NCI-H460 (cell line): ENCODE measurements at places on chromosomes 2 and 18.

DNA sequence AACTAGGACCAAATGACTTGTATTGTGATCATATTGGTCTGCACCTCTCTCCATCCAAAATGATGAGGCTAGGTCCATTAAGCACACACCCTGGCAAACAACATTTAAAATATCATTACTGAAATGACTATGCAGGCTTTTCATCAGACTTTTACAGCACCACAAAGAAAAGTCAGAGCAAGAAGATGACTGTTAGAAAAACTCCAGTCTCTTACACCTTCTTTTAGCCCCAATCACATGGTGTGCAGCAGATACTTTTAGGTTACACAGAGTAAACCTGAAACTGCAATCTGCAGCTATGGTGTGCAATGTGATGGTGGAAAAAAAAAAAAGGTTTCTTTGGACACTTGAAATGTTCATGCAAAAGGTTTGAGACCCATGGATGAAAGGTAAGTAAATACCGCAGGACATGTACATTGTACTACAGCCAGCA, 5.4 kb upstream of the POLI start:
- DNase-seq = no peak

- DNase-seq = no peak
These were observed 33.0 kb upstream of the ODC1 start for GRCh38 chr2:10481055-10481665.

DNA sequence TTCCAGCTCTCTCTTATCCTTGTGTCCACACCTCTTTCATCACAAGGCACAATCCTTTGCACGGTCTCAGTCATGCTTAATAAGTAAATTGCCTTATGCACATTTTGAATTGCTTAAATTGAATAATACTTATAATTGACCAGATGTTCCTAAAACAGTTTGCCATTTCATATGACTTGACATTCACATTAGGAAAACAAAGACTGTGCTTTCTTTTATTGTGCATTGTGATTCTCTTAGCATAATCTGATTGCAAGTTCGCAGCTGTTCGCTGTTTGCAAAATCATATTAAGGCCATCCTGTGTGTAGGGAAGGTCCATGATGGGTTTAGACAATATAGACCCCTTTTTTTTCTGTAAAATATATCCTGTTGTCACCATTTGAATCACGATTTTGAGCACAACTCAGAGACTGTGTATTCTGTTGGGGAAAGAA, 75.6 kb downstream of the RNF144A start:
- no peak for DNase-seq

DNA sequence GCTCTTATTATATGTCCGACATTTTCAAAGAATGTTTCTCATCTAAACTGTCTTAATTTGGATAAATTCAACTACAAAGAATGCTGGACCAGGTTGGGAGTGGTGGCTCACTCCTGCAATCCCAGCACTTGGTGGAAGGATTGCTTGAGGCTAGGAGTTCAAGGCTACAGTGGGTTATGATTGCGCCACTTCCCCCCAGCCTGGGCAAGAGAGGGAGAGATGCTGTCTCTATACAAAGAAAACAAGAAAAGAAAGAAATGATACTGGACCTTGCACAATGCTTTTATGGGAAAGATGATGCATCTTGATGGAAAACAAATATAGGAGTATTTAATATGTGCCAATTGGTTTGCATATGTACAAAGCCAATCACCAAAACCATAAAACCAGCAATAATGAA, 296.7 kb downstream of the LPIN1 start:
- no peak for DNase-seq

DNA sequence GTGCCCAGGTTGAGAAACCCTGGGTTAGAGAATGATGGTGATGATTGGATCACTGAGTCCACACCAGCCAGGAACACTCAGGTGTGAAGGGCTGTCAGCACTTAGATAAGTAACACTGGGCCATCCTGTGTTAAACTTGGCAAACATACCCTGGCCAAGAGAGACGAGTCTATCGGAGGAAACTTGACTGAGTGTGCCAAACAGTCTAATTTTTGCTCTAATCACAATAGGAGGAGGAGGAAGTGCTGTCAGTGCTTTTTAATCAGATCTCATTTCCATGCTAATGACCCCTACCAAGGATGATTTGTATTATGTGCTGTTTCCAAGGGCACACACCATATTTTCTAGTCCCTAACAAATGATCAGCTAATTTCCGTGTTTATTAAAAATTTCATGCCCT, 63.8 kb upstream of the SEC11C start:
- DNase-seq = no peak

- DNase-seq = no peak
These were observed 218.3 kb upstream of the SMAD7 start for GRCh38 chr18:49169037-49169521.

- DNase-seq = no peak
These were observed 367.6 kb downstream of the RND3 start for GRCh38 chr2:150119819-150120218.

- no peak for DNase-seq
These were observed 1711.4 kb upstream of the PIK3C3 start for GRCh38 chr18:40243607-40244006.

- DNase-seq = no peak
These were observed 31.7 kb upstream of the SELENOI start for GRCh38 chr2:26314243-26314642.

GRCh38 chr18:26574958-26575864, 26.9 kb upstream of the KCTD1 start:
- peak; percentile 23 for DNase-seq

- DNase-seq = no peak
These were observed 202.4 kb downstream of the SLC4A3 start for GRCh38 chr2:219829667-219830352.

- peak; percentile 74 for DNase-seq
These were observed 5.4 kb upstream of the ITGB6 start for GRCh38 chr2:160205505-160205904.

- DNase-seq = no peak
These were observed 398.2 kb downstream of the ADCYAP1 start for GRCh38 chr18:1302861-1303260.

DNA sequence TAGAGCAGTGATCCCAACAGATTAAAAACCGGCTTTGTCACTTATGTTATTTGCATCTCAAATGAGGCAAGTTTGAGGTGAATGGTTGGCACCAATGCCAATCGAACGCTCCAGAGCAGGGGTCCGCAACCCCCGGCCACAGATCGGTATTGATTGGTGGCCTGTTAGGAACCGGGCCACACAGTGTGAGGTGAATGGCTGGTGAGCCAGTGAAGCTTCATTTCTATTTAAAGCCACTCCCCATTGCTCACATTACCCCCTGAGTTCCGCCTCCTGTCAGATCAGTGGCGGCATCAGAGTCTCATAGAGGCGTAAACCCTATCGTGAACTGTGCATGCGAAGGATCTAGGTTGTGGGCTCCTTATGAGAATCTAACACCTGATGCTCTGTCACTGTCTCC, 132.0 kb downstream of the TMEM182 start:
- no peak for DNase-seq

DNA sequence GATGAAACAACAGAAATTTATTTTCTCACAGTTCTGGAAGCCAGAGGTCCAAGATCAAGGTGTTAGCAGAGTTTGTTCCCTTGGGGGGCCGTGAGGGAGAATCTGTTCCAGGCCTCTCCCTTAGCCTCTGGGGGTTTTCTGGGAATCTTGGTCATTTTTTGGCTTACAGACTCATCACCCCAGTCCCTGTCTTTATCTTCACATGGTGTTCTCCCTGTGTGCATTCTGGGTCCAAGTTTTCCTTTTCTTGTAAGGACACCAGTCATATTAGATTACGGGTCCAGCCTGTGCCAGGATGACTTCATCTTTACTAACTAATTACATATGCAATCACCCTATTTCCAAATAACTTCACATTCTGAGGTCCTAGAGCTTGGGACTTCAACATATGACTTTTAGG, 292.5 kb upstream of the TRIB2 start:
- no peak for DNase-seq

DNA sequence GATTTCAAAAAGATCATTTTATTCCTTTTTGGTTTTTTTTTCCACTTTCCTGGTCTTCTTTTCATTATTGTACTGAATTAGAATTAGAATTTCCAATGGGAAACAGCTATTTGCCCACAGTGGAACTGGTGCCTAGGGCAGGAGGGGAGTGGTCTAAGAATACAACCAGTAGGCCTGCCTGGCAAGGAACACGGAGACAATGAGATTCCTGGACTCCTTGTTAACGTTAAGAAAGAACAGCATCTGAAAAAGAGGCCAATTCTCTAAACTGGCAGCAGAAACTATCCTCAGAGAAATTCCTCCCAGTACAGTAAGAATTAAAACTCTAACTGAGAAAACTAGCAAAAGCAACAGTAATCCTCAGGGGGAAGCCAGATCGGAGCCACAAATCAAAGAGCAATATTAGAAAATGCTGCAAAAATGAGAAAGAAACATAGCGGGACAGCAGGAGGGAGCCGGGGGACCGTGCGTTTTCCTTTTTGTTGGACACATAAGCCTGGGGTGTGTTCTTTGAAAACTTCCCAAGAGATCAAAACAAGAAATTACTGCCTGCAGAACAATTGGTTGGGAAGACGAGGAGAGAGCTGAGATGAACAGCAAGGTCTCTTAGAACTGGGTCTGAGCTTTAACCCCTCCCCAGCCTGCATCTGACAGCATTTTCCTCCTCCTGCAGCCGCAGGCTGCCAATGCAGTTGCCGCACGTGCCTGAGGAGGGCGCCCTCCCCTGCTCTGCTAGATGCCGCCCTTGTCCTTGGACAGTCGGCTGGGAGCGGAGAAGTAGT, 776.0 kb downstream of the TSN start:
- DNase-seq = no peak

DNA sequence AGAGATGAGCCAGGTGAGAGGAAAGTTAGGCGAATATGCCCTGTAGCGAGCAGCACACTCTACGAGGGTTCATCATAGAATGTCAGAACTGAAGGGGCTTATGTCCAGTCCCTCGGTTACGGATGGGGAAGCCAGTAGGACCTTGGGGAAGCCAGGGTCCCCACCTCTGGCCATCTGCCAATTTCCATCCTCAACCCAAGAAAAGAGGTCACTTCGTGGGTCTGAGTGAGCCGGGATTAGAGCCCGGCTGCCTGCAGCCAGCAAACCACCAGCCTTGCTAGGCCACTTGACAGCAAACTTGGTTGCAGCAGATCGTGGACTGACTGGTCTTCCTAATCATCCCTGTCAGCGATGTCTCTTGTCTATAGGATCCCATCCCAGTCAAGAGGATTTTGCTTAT, 11.4 kb downstream of the CIB4 start:
- DNase-seq = no peak

GRCh38 chr2:219331560-219332213, 857 bp downstream of the RESP18 start:
- no peak for DNase-seq

- no peak for DNase-seq
These were observed 901.6 kb downstream of the EPHA4 start for GRCh38 chr2:220670511-220670910.

DNA sequence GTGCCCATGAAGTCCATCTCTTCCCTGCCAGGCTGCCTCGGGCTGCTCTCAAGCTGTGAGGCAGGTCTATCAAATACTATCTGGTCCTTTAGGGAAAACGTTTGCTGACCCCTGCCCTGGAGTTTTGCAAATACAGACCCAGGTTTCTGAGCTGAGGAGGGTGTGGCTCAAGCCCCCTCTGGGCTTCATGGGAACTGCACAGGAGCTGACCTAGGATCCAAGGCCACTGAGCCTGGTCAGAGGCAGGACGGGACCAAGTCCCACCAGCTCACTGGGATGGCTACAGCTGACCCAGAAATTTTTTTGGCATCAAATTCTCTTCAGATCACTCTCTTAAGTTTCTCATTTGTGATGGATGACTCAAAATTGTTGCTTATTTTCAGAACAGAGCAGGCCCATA, 14.1 kb downstream of the ZNF516 start:
- DNase-seq = no peak

- no peak for DNase-seq
These were observed 30.1 kb upstream of the LIPG start for GRCh38 chr18:49531678-49532153.

- DNase-seq = no peak
These were observed 328 bp downstream of the DTYMK start for GRCh38 chr2:241686324-241686649.

GRCh38 chr2:173719471-173719870, 245.7 kb downstream of the SP3 start:
- DNase-seq = no peak

DNA sequence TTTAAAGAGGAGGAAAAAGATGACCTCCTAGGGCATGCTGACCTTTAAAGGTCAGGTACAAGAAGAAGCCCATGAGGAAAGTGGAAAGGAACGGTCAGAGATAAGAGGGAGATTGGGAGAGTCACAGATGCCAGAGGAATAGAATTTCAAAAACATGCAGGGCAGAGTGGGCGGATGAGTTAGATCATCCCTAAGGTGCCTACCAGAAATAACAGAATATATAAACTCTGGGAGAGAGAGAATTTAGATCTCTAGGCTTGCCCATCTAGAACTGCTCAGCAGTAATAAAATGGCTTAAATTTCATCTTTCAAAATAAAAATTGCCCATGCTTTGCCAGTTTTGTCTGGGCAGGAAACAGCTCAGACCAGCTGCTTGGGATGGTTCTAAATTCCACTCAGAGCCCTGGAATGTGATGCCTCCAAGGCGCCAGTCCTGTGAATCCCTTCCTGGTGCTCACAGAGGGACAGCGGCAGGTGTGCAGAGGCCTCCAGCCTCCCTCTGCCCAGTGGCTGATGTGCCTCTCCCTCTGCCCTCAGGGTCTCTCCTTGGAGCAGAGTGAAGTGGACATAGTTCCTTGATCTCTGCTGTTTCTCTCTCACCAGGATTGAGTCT, 130.9 kb downstream of the ANTXR1 start:
- no peak for DNase-seq

DNA sequence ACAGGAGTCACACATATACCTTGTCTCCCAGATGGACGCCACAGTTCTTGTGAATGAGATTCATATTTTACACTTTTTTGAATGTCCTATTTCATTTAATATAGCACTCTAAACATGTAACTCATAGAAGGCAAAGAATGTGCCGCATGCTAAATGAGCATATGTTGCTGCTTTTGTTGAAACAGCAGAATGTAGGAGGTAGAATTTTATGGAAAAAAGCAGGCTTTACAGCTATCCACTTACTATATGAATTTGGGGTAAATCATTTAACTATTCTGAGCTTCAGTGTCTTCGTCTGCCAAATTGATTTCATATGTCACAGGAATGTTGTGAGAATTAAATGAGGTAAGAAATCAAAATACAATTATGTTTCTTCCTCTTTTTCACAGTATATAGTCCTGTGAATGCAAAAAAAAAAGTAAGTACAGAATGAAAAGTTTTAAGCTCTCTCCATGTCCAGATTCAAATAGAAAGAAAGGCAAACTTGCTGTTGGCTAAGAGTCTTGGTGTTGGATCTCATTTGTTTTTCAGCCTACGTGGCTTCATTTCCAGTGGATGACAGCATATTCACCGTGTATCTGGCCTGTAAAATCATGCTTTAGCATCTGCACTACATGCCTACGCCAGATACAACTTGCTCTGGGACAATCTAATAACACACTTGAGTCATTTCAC, 154.7 kb upstream of the CNTNAP5 start:
- no peak for DNase-seq

GRCh38 chr2:159290289-159290907, 3.9 kb upstream of the WDSUB1 start:
- peak; percentile 77 for DNase-seq

DNA sequence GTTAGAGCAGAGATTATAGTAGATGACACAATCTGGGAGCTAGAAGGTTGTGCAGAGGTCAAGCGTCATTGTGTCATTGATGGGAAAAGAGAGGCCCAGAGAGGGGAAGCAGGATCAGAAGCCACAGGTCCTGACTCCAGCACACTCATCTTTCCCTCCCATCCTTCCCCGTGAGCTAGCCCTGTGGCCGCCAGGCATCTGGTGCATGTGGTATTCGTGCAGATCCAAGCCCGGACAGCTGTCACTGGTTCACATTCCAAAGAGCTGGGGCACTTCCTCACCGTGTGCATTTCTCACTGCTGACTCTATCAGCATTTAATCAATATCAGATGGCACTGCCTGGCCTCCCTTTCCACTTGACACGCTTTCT, 94.1 kb upstream of the THOC1 start:
- DNase-seq = no peak
